ENCODE measurements at places on chromosomes 12 and 14.

DNA sequence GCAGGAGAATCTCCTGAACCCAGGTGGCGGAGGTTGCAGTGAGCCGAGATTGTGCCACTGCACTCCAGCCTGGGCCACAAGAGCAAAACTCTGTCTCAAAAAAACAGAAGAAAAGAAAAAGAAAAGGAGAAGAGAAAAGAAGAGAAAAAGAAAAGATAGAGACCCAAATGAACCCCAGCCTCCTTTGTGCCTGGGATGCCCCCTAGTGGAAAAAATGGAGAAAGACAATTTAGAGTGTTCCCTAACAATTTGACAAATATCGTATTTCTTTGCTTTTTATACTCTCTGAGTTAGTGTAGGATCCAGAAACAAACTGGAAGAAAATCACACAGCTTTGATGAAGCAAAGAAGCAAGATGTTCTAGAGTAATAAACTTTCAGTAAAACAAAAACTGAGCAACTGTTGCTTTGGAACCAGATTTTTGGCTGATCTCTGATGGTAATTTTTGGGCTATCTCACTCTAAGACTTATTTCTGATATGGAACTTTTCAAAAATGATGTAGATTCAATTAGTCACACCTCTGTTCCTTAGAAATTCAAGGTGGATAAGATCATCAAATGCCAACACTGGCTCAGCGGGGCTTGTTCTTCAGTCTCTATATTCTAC, 18.6 kb upstream of the PRKAB1 start:
- no peak for DNase-seq

DNA sequence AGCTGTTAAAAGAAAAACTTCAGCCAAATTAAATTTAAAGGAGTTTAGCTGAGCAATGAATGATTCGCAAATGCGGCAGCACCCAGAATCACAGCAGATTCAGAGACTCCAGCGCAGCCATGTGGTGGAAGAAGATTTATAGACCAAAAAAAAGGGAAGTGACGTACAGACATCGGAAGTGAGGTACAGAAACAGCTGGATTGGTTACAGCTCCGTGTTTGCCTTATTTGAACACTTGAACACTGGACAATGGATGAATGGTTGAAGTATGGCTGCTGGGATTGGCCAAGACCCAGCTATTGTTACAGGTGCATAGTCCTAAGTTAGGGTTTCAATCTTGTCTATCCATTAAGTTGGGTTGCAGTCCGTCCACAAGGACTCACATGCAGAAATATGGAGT, 42.6 kb downstream of the GALNT8 start:
- DNase-seq, result no peak

GRCh38 chr14:99595034-99595433, 9.0 kb downstream of the CCDC85C start:
- DNase-seq, result no peak

DNA sequence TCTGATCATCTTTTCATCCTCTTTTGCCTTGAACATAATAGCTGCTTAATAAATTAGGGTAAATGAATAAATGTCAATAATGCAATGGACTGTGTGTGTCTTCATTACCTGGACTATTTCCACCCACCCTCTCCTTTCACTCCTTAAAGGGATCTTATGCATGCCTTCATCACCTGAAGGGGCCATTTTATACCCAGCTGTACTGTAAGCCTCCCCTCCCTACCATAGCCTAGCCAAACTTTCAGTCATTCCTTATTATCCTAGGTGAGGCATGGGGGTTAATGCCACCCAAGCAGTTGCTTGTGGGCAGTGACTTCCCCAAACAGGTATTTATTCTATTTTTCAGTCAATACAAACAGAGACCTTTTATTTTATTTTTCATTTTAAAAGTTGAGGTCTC, 127.8 kb upstream of the PARP11 start:
- DNase-seq, result no peak

- peak; percentile 33 for DNase-seq
These were observed 11.1 kb upstream of the KRT1 start for GRCh38 chr12:52691076-52691840.

GRCh38 chr12:32896432-32897280, at the start of gene PKP2:
Gene PKP2 (minus strand): TSS chr12:32896777. CDS start chr12:32896731, 46 bp downstream.
- DNase-seq, result peak; percentile 87

DNA sequence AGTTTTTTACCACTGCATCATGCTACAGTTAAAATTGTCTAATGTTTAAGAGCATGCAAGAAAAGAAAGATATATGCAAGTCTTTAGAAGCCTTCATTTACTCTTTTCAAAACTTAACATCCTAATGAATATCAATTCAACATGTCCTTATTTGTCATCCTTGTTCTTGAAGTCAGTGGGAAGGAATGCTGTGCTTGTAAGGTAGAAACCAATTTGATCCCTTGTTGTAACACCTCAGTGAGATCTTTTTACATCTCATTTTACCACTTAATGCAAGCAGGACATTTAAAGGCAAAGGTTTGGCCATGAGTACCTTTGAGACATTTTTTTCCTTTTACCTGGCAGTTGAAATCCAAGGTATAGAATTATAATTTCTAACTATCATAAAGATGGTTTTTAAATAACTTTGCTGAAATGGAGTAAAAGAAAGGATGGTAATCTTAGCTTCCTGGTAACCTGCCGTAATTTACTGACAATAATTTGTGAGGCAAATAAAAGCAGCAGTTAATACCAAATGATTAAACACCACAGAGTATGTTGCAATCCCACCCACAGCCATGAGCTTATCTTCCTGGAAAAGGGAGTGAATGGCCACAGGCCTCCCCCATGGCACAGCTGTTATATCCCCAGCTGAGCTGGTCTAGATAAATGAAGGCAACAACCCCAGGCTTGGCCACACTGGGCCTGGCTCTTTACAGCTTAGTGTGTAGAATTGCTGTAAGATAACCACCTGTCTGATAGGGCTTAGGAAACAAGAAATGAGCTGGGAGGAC, 33.2 kb upstream of the STRN3 start:
- DNase-seq, result no peak

DNA sequence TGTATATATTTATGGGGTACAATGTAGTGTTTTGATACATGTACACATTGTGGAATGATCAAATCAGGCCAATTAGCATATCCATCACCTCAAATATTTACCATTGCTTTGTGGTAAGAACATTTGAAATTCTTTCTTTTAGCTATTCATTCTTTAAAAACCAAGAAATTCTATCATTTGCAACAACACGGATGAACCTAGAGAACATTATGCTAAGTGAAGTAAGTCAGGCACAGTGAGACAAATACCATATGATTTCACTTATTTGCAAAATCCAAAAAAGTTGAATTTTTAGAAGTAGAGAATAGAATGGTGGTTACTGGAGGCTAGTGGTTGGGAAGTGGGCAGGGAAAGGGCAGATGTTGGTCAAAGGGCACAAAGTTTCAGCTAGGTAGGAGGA, 129.3 kb upstream of the PTPRQ start:
- DNase-seq, result no peak

- no peak for DNase-seq
These were observed 988.4 kb downstream of the FLRT2 start for GRCh38 chr14:86518298-86518697.

DNA sequence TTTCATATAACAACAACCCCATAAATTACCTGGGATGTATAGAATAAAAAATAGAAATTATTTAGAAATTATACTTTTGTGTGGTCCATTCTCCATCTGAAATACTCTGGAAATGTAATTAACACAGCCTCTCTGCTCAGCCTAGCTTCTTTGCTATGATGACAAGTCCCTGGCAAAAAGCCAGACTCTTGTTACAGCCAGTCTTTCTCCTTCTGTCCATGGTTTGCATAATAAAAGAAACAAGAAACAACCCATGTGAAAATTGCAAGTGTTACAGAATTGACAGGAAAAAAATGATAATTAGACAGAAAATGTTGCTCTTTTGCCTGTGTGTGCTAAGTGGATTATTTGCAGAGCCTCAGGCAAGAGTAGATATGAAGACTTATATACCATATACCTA, 61.3 kb downstream of the C12orf50 start:
- DNase-seq, result no peak

DNA sequence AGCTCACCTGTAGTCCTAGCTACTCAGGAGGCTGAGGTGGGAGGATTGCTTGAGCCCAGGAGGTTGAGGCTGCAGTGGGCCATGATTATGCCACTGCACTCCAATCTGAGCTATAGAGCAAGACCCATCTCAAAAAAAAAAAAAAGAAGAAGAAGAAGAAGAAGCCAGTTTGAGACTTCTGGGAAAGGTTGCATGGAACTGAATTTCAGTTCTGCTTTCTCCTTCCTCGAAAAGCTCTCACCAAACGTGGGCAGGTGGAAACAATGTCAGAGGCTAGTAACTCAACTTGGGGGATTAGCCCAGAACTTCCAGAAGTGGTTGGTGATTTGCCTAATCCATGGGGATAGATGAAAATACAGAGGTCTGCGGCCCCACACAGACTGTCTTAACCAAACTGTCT, 18.7 kb downstream of the FLVCR2 start:
- no peak for DNase-seq

- no peak for DNase-seq
These were observed 52.6 kb downstream of the CATSPERB start for GRCh38 chr14:91679273-91679672.
